Coronary artery (tissue), 2 donors: ENCODE measurements at places on chromosomes 3 and 15.

DNA sequence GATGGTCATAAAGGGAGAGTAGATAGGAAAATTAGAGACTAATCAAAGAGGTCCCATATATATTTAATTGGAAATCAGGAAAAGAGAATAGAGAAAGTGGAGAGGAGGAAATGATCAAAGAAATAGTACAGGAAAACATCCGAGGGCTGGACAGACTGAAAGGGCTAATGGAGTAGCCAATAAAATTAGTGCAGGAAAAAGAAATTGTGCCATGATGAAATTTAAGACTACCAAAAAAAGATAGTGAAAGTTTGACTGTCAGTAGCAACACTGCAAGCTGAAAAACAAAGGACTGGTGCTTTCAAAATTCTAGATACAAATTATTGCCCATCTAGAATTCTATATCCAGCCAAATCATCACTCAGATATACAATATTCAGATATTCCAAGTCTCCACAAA lies 36.3 kb downstream of the SLC27A2 start:
- DNase-seq, result no peak

DNA sequence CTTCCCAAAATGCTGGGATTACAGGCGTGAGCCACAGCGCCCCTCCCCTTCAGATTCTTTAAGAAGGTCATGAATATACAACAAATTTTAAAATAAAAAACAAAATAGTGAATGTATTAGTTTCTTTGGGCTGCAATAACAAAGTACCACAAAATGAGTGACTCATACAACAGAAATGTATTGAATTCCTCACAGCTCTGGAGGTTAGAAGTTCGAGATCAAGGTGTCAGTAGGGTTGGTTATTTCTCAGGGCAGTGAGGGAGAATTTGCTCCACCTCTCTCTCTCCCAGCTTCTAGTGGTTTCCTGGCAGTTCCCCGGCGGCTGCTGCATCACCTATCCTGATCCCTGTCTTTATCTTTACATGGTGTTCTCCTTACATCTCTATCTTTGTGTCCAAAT lies 804.0 kb downstream of the ROBO1 start:
- DNase-seq, result no peak

GRCh38 chr3:5675319-5675718 lies 487.8 kb downstream of the EDEM1 start:
- no peak for DNase-seq

GRCh38 chr15:68404056-68404798 lies 27.7 kb downstream of the ITGA11 start:
- peak; percentile 63 for DNase-seq

DNA sequence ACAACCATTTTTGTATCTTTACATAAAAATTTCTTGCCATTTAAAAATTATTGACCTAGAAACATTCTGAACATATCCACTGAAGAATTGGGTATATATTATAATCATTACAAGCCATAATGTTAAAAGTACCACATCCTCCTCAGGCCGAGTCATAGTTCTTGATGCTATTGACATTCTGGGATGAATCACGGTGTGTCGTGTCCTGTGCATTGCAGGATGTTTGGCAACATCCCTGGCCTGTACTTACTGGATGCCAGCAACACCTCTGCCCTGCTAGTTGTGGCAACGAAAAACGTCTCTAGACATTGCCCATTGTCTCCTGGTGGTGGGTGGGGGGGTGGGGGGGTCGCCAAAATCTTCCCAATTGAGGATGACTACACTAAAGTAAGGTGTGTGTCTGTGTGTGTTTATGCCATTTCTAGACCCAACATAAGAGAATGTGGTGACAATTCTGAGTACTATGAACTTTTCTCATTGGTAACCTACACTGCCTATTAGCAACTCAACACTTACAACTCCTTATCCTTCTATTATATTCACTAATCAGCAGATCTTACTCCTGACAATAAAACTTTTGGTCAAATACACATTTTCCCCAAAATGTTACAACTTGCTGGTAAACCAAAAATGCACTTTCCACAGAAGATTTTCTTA lies 471.6 kb downstream of the FOXP1 start:
- DNase-seq, result no peak

GRCh38 chr3:133479895-133480669 lies 80.2 kb downstream of the BFSP2 start:
- DNase-seq, result no peak

DNA sequence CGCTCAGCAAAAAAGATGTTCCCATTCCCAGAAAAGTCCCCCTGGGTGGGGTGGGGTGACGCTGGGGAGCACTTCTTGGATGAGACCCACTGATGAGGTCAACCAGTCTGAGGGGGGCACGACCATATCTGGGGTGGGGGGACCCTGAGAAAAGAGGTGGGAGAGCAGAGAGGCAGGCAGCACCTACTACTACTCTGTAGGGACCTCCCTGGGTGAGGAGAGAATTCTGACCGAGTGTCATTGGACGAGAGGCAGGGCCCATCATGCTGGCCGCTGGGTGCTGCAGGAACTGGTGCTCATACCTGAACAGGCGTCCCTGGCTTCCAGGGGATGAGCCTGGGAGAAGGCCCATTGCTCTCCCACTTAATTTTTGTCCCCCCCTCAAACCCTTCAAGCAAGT lies 158.8 kb downstream of the KLF13 start:
- DNase-seq, result peak; percentile 68
